ENCODE measurements at places on chromosomes 16 and 17. TPM values are rescaled to one million over a fixed set of nuclear protein-coding genes. Genes with fewer than 3 reads are reported as not detected.

- no peak for DNase-seq
These were observed 20.5 kb upstream of the UBE2I start for GRCh38 chr16:1288813-1289476.

- DNase-seq = peak; percentile 80
These were observed 118.1 kb downstream of the FTO start for GRCh38 chr16:53821957-53822625.

Gene KRT36
- not detected for total RNA-seq

DNA sequence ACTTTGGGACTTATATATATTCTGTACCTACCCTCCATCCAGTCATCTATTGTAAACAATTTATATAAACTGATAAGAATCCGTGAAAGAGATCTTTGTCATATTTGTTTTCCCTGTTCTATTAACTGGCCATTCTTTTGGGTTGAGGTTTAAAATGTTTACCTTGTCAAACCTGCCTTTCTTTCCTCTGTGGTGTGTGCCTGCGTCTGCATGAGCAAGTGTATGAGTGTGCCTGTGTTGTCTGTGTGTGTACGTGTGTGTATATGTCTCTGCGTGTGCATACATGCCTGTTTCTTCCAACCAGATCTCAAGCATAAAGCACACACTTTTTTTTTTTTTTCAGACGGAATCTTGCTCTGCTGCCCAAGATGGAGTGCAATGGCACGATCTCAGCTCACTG is 201.5 kb downstream of the C16orf95 start:
- no peak for DNase-seq

GRCh38 chr16:46899443-46900143 is 15.4 kb downstream of the GPT2 start:
- DNase-seq = peak; percentile 18
